ENCODE measurements at places on chromosomes 7 and 10.

GRCh38 chr10:129869596-129870473 is 94.2 kb downstream of the EBF3 start:
- DNase-seq, result no peak

DNA sequence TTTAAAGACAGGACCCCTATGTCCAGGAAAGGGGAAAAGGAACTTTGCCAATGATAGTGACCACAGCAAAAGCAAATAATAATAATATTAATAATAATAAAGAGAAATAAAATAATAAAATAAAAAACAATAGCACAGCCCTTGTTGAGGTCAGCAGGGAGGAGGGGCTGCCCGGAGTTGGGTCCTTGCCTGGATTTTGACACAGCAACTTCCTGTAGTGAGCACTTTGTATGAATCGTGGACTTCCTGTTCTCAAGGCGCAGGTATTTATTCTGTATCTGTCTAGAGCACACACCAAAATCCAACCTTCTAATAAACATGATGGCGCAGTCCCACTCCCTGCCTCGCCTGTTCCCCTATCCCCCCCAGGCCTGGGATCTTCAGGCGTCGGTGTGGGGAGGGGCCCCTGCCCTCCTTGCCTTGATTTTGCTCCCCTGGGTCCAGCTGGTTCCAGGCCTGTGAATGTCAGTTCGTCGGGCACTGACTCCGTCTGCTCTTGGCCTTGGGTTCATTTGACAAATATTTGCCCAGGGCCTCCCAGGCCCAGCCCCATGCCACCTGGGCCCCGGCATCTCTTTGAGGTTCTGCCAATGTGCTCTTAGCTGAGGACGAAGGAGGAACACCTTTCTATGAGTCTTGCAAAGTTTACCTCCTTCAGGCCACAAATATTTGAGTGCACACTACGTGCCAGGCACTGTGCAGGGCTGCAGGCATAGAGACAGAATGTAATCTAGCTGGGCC is 13.9 kb downstream of the TRIM8 start:
- DNase-seq, result no peak

- no peak for DNase-seq
These were observed 277.6 kb downstream of the KCND2 start for GRCh38 chr7:120550494-120551048.

- no peak for DNase-seq
These were observed 53.7 kb downstream of the C1GALT1 start for GRCh38 chr7:7236041-7236440.

- no peak for DNase-seq
These were observed 942.5 kb downstream of the KCNMA1 start for GRCh38 chr10:76695069-76695468.

DNA sequence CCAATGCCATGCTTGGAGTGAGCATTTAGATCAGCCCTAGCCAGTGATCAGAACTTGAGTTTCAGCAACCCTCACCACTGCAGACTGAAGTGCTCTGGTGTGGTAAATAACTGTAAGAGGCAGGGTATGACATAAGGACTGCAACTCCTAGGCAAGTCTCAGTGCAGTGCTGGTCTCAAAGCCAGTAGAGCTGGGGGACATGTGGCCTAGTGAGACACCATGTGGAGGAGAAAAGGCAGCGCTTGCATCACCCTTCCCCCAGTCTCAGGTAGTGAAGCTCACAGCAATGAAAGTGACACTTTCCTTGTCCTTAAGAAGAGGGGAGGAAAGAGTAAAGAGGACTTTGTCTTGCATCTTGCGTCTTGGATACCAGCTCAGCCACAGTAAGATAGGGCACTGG is 386.8 kb upstream of the POT1 start:
- DNase-seq, result peak; percentile 5

GRCh38 chr7:90877201-90877600 is 281.1 kb downstream of the CDK14 start:
- no peak for DNase-seq

DNA sequence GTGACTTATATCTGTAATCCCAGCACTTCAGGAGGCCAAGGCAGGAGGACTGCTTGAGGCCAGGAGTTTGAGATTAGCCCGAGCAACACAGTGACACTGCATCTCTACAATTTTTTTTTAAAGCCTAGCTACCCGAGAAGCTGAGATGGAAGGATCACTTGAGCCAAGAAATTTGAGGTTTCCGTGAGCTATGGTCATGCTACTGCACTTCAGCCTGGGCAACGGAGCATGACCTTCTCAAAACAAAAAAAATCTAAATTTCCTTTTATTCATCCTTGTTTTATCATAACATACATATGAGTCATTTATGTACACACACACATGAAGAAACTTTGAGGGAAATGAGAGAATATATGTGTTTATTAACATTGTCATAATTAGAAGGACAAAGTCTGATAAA is 277.5 kb upstream of the MAGI2 start:
- no peak for DNase-seq

Measured in cerebellar cortex (tissue), 1 donor.